ENCODE measurements at places on chromosomes 13 and 19.

- DNase-seq, result no peak
Measured at GRCh38 chr13:37869506-37869755, 141 bp downstream of the TRPC4 start.

DNA sequence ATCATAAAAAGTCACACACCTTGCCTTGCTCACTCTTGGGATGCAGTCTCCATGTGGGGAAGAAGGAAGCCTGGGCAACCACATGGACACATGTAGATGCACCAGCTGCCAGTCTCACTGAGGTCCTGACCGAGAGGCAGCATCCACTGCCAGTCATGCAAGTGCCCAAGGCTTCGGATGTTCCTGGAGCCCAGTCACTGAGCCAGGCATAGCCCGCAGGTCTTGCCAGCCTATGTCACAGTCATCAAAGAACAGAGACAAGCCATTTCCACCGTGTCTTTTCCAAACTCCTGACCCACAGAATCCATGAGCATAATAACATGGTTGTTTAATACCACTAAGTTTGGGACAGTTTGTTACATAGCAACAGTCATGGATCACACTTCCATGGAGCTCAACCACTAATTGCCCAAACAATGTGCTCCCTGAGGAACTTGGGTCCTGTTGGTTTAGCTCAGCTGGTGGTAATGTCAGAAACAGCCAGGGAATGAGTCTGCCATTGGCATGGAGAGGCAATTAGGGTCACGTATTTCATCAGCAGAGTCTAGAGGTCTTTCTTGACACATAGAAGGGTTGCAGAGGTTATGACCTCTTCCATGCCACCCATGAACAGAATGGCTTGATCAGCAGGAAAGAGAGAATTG lies 21.5 kb downstream of the STARD13 start:
- DNase-seq, result no peak

GRCh38 chr13:103200118-103200885 lies 134.1 kb upstream of the SLC10A2 start:
- DNase-seq, result no peak

DNA sequence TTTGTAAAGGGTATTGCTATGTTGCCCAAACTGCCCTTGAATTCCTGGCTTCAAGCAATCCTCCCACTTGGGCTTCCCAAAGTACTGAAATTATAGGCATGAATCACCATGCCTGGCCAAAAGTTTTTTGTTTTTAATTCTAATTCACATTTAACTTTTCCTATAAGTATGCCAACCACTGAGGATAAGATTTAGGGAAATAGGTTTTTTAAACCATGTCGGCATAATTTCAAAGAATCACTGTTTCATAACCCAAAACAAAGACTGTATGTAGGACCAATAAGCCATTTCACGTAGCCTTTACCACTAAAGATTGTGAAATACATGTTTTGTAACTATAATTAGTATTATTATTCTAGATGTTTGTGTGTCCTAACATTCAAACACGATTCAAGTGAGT lies 8.2 kb downstream of the ZDHHC20 start:
- DNase-seq, result no peak

DNA sequence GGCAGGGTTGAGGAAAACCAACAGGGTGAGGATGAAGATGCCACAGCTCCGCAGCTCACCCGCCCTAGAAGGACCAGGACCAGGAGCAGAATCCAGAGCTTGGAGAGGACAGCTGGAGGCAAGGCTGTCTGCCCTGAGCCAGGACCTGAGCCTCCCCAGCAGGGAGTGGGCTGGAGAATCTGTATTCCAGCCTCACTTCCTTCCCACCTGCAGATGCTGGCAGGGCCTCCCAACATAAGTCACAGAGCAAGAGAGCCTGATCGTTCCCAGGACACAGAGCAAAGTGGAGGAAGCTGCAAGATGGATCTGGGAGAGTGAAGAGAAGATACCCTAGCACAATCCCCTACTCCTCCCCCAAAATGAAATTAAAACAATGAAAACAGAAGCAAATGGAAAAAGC lies 61.7 kb upstream of the WASF3 start:
- DNase-seq, result no peak

DNA sequence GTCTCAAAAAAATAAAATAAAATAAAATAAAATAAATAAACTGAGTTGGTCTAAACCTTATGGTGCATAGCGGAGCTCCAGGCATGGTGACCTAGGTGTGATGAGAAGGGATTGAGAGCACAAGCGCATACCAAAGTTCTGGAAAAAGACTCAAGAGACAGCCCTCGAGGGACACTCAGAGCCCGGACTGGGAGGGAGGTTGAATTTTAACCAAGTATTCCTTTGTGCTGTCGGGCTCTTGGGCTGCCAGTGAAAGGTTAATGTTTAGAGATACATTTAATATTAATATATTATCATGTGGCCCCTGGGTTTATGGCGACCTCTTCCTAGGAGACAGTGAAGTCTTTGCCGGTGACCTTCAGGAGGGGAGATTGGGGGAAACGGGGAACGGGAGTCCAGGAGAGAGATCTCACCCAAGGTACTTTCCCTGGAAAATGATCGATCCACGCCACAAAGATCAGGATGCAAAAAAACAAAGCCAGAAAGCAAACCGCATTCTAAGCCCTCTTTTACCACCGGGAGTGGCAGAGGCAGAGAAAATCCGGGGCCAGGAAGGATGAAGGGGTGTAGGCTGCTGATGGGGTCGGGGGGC lies 1.6 kb downstream of the FUT6 start:
- DNase-seq, result no peak

GRCh38 chr13:74335370-74335769 lies 201.2 kb upstream of the KLF12 start:
- DNase-seq, result no peak

DNA sequence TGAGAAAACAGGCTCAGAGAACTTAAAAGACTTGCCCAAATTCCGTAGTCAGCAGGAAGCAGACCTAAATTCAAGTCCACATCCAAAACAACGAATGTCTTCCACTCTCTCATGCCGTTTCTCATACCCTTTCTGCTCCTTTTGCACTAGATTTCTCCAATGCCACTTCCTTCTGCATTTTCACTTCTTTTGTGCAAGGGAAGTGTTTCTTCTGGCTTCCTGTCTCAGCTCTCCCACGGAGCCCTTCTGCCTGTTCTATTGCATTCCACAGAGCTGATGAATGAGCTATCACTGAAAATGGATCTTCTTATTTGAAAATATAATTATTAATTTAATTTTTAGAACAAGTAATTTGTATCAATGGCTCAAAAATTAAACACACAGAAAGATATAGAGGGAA lies 56.1 kb upstream of the STK24 start:
- DNase-seq, result no peak

DNA sequence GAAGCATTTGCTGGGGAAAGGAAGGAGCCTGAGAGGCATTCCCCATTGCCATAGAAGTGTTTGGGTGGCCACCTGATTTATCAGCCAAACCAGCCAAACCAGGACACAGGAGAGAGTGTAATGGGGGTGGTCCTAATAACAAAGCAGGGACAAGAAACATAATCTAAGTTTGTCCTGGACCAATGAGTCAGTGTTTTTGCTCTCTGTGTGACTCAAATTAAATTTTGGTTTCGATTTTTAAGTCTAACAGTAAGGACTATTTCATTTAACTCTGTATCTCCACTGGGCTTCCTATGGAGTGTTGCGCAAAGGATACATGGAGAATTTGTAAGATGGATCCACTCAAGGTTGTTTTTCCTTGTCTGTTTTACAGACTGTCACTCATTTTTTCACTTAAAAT lies 19.5 kb upstream of the TRPC4 start:
- DNase-seq, result no peak

DNA sequence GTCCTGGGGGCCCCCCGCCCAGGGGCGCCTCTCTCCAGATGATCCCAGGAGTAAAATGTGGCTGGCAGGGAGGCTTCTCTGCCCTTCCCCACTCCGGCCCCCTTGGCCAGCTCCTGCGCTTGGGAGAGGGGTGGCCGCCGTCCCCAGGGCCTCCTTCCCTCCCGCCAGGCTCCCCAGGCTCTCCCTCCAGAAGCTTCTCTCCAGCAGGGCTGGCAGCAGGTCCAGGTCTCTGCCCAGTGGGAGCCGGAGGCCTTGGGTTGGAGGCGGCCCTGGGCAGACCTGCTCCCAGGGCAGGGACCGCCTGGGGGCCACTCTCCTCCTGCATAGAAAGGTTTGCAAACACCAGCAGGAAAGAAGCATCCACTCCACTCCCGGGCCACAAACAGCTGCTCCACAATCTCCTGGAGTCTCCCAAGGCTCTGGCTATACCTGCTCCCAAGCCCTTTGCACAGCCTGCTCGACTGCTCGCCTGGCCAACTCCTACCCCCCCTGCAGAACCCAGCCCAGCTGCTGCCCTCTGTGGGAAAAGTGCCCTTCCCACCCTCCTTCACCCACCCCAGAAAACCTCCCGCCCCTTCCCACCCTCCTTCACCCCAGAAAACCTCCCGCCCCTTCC lies 26.0 kb downstream of the SBNO2 start:
- DNase-seq, result no peak

- no peak for DNase-seq
Measured at GRCh38 chr13:27024776-27025492, 146.7 kb downstream of the USP12 start.

DNA sequence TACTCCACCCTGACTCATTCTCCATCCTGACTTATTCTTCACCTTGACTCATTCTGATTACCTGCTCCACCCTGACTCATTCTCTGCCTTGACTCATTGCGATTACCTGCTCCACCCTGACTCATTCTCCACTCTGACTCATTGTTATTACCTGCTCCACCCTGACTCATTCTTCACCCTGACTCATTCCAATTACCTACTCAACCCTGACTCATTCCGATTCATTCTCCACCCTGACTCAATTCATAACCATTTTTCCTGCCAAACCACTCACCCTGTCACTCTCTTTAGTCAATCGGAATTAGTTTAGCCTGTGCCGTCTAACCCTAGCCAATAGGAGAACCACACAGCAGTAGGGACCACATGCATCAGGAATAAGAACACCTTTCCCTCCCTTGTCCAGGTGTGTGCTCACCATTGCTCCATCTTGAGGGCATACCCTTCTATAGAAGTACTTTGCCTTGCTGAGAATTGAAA lies 1227.4 kb upstream of the PCDH20 start:
- peak; percentile 18 for DNase-seq

- no peak for DNase-seq
Measured at GRCh38 chr19:46442808-46443450, 14.2 kb upstream of the PNMA8C start.

- DNase-seq, result no peak
Measured at GRCh38 chr13:55440465-55441085, 1700.1 kb upstream of the PRR20A start.

GRCh38 chr19:3505598-3506383 lies at the start of gene FZR1:
FZR1 (plus strand) TSS chr19:3506311; CDS start chr19:3522990, 16,679 bp downstream.
- DNase-seq, result peak; percentile 92

- DNase-seq, result no peak
Measured at GRCh38 chr19:35613574-35613973, 1.0 kb downstream of the HAUS5 start.

GRCh38 chr13:57716295-57716694 lies 84.8 kb downstream of the PCDH17 start:
- DNase-seq, result no peak

Measured in skeletal muscle cell (primary cell).